ENCODE measurements at places on chromosomes 5 and 9.
A peak's percentile ranks its signal among the peaks of the same experiment; 100 is the strongest.

GRCh38 chr9:124654431-124654830 lies 116.7 kb downstream of the NR6A1 start:
- DNase-seq = no peak

DNA sequence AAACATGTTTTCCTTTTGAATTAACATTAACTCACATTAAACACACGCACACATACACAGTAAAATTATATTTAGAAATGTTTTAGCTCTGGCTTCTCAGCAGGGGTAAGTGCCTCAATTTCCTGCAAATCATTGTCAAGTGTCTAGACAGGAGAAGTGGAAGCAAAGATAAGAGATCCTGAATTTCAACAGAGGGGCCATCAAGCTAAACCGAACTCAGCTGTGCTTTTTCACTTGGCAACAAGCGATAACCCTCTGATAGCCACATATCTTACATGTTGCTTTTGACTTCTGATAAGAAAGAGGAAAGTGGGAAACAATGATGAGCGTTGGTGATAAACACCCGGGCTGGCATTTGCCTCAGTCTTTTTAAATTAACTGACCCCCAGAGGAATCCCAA lies 79.7 kb upstream of the SPDL1 start:
- no peak for DNase-seq

DNA sequence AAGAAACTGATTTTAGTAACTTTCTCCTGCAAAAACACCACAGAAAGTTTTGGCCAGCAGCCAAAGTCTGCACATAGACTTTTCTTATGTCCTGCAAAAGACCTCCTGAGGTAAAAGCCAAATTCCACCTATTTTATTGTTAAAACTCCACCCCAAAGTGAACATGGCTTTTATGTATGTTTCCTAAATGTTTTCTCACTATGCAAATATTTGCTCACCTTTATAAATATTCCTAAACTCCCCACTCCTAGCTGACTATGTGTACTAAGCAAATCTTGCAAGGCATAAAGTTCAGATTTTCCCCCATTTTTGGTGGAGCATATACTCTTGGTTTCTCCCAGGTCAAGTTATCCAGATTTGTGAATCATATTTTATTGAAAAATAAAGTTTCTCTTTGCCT lies 446.2 kb downstream of the DNAH5 start:
- DNase-seq = no peak

- DNase-seq = no peak
Measured at GRCh38 chr5:96857924-96858323, 18.4 kb upstream of the ERAP2 start.

DNA sequence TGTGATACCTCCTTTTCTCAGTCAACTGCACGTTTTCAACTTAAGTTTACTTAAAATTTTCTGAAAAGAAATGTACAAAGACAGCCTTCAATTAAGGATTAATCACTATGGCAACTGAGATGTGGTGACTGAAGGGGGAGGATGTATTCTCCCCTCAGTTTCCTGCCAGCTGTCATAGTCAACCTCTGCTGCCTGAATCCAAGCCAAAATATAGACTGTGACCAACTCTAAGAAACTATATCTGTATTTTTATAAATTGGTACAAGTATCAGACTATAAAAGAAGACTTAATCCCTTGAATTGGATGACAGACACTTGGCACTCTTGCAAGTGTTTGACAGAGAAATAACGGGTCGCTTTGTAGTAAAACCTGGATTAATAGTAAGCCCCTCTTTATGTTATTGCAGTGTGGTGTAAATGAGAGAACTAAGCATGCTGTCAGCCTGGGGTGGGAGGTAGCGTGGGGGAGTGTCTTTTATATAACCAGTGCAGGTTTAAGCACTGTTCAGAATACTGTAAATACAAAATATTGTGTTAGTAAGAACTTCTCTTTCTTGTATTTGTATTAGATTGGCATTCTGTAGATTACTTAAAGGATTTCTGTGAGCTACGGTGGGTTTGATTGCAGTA lies 106.4 kb downstream of the ERCC6L2 start:
- DNase-seq = peak; percentile 2

DNA sequence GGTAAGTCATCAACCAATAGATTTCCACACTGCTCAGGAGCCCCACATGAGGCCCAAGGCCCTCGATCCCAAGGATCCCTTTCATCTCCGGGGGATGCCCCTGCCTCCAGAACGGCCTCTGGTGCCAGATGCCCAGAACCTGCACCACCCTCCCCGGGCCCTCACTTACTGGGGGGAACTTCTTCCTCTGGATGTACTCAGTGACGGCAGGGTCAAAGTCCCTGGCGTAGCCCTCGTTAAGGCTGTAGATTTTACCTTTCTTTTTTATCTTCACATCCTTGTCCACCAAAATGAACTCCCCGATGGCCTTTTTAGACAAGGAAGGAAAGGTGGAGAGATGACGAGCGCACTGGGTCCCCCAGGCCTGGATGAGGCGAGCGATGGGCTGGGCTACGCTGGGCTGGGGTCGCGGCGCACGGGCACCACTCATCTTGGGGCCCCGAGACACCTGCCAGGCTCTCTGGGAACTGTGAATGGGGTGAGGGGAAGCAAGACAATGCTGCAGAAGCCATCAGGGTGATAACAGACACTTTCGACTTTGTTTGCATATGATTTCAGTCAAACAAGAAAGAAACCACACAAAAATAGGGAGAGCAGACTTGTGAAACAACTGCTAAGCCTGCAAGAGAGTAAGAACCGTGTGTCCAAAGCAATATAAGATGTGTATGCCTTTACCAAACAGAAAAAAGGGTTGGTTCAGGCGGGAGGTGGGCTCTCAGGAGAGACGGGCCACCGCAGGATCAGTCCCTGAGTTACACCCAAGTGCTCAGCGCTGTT lies 13.2 kb upstream of the FBP2 start:
- no peak for DNase-seq

DNA sequence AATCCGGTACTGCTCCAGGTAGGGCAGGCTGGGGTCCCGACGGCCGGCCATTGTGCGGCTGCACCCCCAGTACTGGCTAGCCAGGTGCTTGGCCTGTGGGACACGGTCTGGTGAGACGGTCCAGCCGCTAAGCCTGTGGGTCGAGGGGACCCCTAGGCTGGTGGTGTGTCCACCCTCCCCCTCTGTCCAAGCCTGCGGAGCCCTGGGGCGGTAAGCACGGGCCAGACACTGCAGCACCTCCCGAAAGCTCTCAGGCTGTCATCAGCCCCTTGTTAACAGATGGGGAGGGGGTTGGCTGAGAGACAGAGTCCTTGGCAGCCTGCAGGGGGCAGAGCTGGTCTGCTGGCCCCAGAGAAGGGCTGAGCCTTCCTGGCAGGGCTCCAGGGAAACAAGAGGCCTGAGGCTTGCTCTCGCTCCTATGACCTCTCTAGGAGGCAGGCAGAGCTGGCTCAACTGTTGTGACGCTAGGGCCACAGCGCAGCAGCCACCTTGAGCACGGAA lies 11.8 kb upstream of the MRNIP start:
- DNase-seq = no peak

DNA sequence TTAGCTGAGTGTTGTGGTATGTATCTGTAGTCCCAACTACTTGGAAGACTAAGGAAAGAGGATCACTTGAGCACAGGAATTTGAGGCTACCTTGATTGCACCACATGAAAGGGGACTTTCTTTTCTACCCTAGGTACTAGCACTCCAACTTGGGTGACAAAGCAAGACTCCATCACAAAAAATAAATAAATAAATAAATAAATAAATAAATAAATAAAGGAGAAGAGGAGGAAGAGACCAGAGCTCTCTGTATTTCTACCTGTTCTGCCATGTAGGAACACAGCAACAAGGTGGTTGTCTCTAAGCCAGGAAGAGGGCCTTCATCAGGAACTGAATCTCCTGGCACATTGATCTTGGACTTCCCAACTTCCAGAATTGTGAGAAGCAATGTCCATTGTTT lies 118.6 kb downstream of the HMHB1 start:
- no peak for DNase-seq

DNA sequence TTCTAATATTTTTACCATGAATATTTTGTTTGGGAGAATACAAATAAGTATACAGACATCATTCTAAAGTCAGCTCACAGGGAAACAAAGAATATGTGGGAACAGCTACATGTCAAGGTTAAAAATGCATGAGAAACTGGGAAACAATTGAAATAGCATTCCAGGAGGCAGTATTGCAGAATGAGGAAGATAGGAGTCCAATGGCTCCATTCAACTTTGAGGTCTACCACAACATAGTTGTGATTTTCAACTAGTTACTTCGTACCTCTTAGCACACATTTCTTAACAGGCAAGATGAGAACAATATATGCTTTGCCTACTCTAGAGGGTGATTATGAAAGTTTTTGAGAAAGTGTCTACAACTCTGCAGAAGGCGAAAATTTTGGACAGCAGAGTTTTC lies 35.2 kb upstream of the CAST start:
- no peak for DNase-seq

DNA sequence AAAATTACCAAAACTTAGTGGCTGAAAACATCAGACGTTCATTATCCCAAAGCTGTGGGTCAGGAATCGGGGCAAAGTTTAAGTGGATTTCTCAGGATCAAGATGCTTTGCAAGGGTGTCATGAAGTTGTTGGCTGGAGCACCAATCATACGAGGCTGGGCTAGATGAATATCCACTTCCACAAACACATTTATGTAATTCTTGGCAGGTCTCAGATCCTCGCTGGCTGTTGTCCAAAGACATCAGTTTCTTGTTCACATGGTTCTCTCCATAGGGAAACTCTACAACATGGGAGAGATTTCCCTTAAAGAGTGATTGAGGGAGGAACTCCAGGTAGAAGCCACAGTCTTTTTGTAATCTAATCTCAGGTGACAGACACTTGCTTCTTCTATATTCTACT lies 20.2 kb upstream of the CCDC192 start:
- no peak for DNase-seq

GRCh38 chr5:41869151-41869723 lies 988 bp downstream of the OXCT1 start:
- peak; percentile 6 for DNase-seq

DNA sequence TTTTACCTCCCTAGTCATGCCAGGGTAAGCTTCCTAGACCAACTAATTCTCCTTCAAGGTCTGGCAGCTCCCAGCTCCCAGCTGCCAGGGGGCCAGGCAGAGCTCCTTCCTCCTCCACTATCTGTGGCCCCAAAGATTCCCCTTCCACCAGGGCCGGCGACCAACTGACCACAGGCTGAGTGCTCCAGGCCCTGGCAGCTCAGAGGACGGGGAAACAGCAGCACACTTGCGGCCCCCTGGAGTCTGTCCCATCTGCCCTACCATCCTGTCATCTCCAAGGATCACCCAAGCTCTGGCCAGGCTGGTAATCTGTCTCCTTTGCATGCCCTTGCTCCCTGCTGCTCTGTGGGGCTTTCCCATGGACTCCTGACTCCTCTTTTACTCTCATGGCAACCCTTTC lies 31.2 kb upstream of the BASP1 start:
- no peak for DNase-seq

DNA sequence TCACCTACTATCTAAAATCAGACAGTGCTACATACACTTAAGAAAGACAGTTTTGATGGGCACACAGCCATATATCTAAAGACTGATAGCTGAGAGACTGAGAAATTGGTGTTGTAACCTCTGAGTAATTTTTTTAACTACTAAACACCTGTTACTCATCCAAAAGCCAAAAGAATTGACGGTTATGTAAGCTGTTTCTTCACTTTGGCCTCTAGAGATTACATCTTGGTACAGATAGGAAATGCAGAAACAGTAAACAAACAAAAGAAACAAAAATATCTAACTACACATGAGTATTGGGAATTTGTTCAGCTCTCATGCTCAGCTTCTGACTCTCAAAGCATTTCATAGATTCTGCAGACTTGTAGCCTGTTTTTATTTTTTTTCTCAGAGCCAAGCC lies 152.1 kb upstream of the GAS1 start:
- no peak for DNase-seq

DNA sequence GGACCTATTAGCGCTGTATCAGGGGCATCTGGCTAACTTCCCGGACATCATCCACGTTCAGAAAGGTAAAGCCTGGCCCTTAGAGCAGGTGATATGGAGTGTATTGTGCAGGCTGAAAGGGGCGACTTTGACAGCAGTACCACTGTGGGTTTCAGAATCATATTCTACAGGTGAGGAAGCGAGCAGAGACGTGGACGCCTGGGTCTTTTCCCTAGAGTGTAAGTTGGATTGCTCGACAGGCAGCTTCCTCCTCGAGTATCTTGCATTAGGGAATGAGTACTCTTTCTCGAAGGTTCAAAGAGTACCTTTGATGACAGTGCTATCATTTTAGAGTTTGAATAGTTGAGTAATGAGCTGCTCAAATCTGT lies 1.9 kb downstream of the SNX18 start:
- DNase-seq = no peak

- no peak for DNase-seq
Measured at GRCh38 chr5:71948206-71948605, 159.1 kb upstream of the MAP1B start.

GRCh38 chr9:37242089-37242488 lies 121.7 kb downstream of the ZCCHC7 start:
- DNase-seq = no peak

- no peak for DNase-seq
Measured at GRCh38 chr5:146888351-146888978, 9.9 kb upstream of the PPP2R2B start.

DNA sequence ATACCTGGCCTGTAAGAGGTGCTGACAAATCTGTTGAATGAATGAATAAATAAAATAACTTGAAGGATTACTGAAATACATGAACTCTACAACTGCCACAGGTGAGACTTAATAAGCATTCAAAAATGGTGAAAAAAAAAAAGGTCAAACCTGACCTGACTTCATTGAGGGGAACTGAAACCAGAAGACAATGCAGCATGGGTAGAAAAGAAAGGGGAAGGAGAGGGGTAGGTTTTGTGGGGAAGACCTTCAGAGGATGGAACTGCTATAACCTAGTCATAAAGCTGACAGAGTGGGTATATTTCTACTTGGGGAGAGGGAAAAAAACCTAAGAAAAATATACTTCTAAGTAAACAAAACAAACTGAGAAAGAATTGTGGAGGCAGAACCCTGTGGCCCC lies 56.6 kb downstream of the RASEF start:
- no peak for DNase-seq

GRCh38 chr9:111632695-111633388 lies 1.7 kb downstream of the DNAJC25 start:
- DNase-seq = no peak

DNA sequence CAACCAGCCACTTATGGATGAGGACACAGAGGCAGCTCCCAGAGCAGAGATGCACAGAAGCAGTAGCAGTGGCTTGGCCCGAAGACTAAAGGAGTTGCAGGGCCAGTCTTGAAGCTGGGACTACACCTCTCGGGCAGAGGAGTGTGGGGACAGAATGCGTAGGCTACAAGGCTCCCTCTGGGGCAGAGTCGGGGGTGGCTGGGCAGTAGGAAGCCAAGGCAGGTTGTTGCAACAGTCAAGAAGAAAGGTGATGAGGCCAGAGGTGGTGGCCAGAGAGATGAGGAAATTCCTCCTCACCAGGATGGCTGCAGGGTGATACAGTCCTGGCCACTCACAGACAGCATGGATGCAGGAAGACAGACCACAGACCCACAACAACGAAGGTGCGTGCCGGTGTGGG lies 4.9 kb upstream of the N4BP3 start:
- DNase-seq = no peak
